Activated CD8-positive, alpha-beta memory T cell treated with anti-CD3 and anti-CD28 coated beads for 36 hours (primary cell): ENCODE measurements at places on chromosomes 13 and 19. TPM values are rescaled to one million over a fixed set of nuclear protein-coding genes. Genes with fewer than 3 reads are reported as not detected.

Gene IRGQ
- 28.1 TPM for total RNA-seq

Gene MATK
- total RNA-seq = 36.1 TPM

Gene PABPC3
- total RNA-seq = 0.59 TPM

Gene NR2F6
- total RNA-seq = 10.3 TPM

Gene SBK3
- total RNA-seq = not detected

Gene CCDC169
- total RNA-seq = 0.10 TPM

Gene A1BG
- total RNA-seq = 18.1 TPM

Gene KCTD15
- total RNA-seq = 7.6 TPM

Gene CCDC70
- total RNA-seq = 0.42 TPM

Gene ERVK3-1
- total RNA-seq = 96.4 TPM

Gene NACC1
- 116 TPM for total RNA-seq

Gene CAPN12
- 3.3 TPM for total RNA-seq

Gene PSG1
- not detected for total RNA-seq

Gene SULT2A1
- total RNA-seq = not detected

Gene TMEM238
- total RNA-seq = 12.1 TPM

Gene NLRP5
- total RNA-seq = not detected

Gene METTL21C
- not detected for total RNA-seq

Gene ZNF575
- total RNA-seq = 1.3 TPM

Gene GIPC3
- 0.44 TPM for total RNA-seq

Gene COX7A1
- not detected for total RNA-seq

Gene GPR18
- total RNA-seq = 13.7 TPM

Gene ZNF17
- total RNA-seq = 9.9 TPM

Gene IFT88
- total RNA-seq = 4.7 TPM

Gene CCNA1
- total RNA-seq = 0.11 TPM

Gene TRPC4
- not detected for total RNA-seq

Gene CYP4F12
- 0.25 TPM for total RNA-seq

Gene STARD13
- total RNA-seq = 0.19 TPM

Gene ZNF433
- total RNA-seq = 0.74 TPM

Gene PEG3
- not detected for total RNA-seq

Gene SLC39A3
- 50.8 TPM for total RNA-seq

Gene GPC5
- 0.17 TPM for total RNA-seq

Gene LRRC63
- 0.51 TPM for total RNA-seq

Gene NFIX
- 2.2 TPM for total RNA-seq

Gene SLITRK6
- not detected for total RNA-seq

Gene KIR2DL1
- 0.42 TPM for total RNA-seq

Gene MAP2K2
- total RNA-seq = 145 TPM

Gene MARK4
- 21.2 TPM for total RNA-seq

Gene PSG2
- not detected for total RNA-seq

Gene SNRPD2
- total RNA-seq = 777 TPM

Gene TEX29
- total RNA-seq = not detected

Gene EXOC3L2
- total RNA-seq = not detected

Gene WDR87
- not detected for total RNA-seq

Gene RNF225
- 0.99 TPM for total RNA-seq

Gene SYCN
- total RNA-seq = not detected

Gene GJB2
- total RNA-seq = 16.6 TPM

Gene TLE6
- total RNA-seq = 1.3 TPM

Gene SPIB
- 0.57 TPM for total RNA-seq

Gene SBSN
- total RNA-seq = not detected
